ENCODE measurements at places on chromosomes 4 and X. TPM values are rescaled to one million over a fixed set of nuclear protein-coding genes. Genes with fewer than 3 reads are reported as not detected.

FRAS1 gene
- not detected for total RNA-seq

DNA sequence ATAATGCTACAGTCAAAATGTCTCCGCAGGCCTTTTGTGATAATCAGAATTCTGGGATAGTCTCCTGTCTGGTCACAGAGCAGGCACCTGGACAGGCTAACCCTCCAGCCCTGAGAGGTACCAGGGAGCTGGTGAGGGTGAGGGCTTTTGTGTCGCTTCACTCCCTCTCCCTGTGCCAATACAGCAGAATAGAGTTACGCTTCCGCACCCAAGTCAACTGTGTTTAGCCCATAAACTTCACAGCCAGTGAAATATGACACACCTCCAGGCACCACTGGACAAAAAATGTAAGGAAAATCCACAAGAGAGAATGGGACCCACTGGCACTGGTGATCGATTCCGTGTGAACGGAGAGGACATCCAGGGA lies 1.3 kb downstream of the GAK start:
- peak overlapping the region; percentile 96 for H3K27ac ChIP-seq
- no peaks in the 10 kb centered on the region for H3K36me3 ChIP-seq
- peak overlapping the region; percentile 96 for H3K4me3 ChIP-seq

- H3K4me1 ChIP-seq = peaks cover 10% of the 10 kb centered on the region
- H3K4me3 ChIP-seq = peak within 1 kb of the TSS; percentile 80
- peaks cover 60% of the 10 kb centered on the region for H3K27me3 ChIP-seq
These were observed at the start of gene CCDC158 for GRCh38 chr4:76420762-76421581. Gene CCDC158, minus strand, starts transcription at chr4:76421141. Its CDS starts 17,934 bp downstream, at chr4:76403207.

- H3K27me3 ChIP-seq = no peaks in the 10 kb centered on the region
- H3K4me1 ChIP-seq = no peaks in the 10 kb centered on the region
- DNase-seq = no peak
- H3K4me3 ChIP-seq = no peak overlapping the region
- H3K36me3 ChIP-seq = no peaks in the 10 kb centered on the region
- no peak overlapping the region for H3K27ac ChIP-seq
These were observed 953.4 kb downstream of the FAT4 start for GRCh38 chr4:126268106-126268505.

- peaks cover 3% of the 10 kb centered on the region for H3K4me1 ChIP-seq
- H3K27ac ChIP-seq = peak overlapping the region; percentile 75
- peak overlapping the region; percentile 82 for H3K4me3 ChIP-seq
- no peaks in the 10 kb centered on the region for H3K36me3 ChIP-seq
These were observed 672 bp downstream of the TCEAL3 start for GRCh38 chrX:103608306-103608963.

DNA sequence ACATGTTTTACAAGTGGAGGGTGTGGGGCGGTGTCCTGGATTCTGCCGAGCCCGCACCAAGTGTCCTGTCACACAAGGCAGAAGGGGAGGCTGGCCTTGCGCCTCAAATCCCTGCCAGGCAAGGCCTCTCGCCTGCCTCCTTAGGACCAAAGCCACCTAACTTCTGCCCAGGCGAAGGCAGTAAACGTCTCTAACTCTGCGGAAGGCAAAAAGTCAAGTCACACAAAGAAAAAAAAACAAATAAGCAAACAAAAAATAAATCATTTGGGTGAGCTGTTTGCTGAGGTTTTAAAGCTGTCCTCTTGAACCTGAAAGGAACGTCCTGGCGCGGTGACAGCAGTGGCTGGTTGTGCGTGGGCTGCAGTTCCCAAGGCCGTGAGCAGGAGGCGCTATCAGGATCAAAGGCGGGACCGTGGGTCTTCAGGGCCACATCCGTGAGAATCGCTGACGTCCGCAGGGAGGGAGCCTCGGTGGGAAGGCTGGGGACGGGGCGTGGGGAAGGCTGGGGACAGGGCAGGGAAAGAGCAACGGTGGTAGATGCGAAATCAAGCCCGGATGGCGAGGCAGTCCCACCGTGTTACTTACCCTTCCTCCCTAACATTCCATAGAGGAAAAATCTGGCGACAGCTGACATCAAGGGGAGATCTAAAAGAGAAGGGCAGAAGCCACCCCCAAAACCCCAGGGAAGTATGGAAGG lies 99.1 kb downstream of the TRAPPC11 start:
- no peak for DNase-seq
- no peak overlapping the region for H3K4me3 ChIP-seq
- peaks cover 43% of the 10 kb centered on the region for H3K27me3 ChIP-seq
- H3K27ac ChIP-seq = no peak overlapping the region
- no peaks in the 10 kb centered on the region for H3K4me1 ChIP-seq
- H3K36me3 ChIP-seq = no peaks in the 10 kb centered on the region

POLN gene
- total RNA-seq = 2.8 TPM

- H3K4me1 ChIP-seq = peaks cover 5% of the 10 kb centered on the region
- H3K36me3 ChIP-seq = no peaks in the 10 kb centered on the region
- H3K27ac ChIP-seq = no peak overlapping the region
- no peak overlapping the region for H3K4me3 ChIP-seq
These were observed 6.8 kb upstream of the CHIC1 start for GRCh38 chrX:73556159-73556558.

All from T-helper 17 cell (primary cell).